ENCODE measurements at places on chromosomes 13 and 19.

- DNase-seq, result peak; percentile 74
These were observed 17.5 kb upstream of the ZNF492 start for GRCh38 chr19:22616659-22617058.

- no peak for DNase-seq
These were observed 131.2 kb downstream of the RXFP2 start for GRCh38 chr13:31870511-31870910.

GRCh38 chr13:50277127-50277526 lies 261.9 kb downstream of the KCNRG start:
- no peak for DNase-seq

DNA sequence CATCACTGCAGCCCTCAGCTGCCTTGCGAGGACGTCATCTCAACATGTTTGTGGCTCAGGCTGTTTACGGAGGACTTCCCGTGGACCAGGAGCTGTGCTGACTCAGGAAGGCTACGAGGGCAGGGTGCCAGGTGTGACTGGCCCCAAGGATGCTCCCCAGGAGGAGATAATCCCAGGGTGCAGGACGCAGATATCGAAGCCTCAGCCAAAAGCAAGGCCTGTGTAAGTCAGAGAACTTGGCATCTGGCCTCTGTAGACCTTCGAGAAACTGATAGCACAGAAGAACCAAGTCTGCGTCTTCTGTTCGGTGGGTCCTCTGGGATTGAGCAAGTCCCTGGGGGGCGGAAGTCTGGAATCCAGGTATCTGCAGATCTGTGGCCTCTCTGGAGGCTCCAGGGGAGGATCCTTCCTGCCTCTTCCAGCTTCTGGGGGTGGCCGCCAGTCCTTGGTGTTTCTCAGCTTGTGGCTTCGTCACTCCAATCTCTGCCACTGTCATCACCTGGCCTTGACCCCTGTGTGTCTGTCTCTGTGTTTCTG lies 2.6 kb upstream of the DOHH start:
- no peak for DNase-seq

- DNase-seq, result peak; percentile 84
These were observed 52.5 kb upstream of the GAS6 start for GRCh38 chr13:113916330-113916815.

DNA sequence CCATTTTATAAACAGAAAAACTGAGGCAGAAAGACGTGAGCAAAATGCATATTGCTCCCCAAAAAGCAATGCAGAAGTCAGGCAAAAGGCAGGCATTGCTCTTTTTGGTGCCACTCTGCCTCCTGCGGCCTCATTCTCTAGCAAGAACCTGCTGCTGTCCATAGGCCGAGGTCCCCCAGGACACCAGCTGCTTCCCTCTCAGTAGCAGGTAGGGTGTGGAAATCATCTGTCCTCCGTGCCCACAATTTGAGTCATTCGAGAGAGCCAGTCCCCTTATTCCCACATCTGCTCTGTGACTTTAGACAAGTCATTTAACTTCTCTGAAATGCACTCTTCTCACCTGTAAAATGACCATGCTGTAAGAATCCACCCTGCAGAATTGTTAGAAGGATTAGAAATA lies 50.0 kb downstream of the TNFRSF19 start:
- no peak for DNase-seq

DNA sequence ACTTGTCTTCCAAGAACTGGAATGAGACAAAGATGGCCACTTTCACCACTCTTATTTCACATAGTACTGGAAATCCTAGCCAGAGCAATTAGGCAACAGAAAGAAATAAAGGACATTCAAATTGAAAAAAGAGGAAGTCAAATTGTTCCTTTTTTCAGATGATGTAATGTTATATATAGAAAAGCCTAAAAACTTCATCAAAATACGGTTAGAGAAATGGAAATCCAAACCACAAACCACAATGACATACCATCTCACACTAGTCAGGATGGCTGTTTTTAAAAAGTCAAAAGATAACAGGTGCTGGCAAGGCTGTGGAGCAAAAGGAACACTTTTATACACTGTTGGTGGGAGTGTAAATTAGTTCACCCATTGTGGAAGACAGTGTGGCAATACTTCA lies 113.3 kb upstream of the SPRY2 start:
- DNase-seq, result no peak

- no peak for DNase-seq
These were observed 38.8 kb downstream of the ZNF611 start for GRCh38 chr19:52695996-52696395.

DNA sequence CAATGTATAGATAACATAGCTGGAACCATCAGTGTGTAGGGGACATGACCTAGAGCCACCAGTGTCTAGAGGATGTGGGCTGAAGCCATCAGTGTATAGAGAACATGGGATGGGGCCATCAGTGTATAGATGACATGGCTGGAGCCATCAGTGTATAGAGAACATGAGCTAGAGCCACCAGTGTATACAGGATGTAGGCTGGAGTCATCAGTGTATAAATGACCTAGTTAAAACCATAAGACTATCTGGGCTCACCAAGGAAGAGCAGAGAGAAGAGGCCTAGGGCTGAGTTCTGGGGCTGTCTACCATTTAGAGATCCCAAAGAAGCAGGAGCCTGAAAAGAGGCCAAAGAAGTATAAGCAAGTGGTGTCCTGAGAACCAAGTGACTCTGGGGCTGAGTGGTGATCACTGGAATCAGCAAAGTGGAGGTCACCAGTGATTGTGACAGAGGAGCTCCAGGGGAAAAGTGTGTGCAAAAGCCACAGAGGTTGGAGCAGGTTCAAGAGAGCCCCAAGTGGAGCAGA lies 41.0 kb downstream of the RFX2 start:
- DNase-seq, result peak; percentile 25

GRCh38 chr19:4206818-4207484 lies 22.4 kb upstream of the EBI3 start:
- DNase-seq, result no peak

- no peak for DNase-seq
These were observed 142.3 kb downstream of the OXGR1 start for GRCh38 chr13:96851856-96852445.

GRCh38 chr19:19111136-19111835 lies 27.0 kb downstream of the TMEM161A start:
- DNase-seq, result no peak

- no peak for DNase-seq
These were observed 148.1 kb upstream of the ZNF536 start for GRCh38 chr19:30223866-30224688.

GRCh38 chr19:9014803-9015202 lies 4.6 kb upstream of the MUC16 start:
- no peak for DNase-seq

DNA sequence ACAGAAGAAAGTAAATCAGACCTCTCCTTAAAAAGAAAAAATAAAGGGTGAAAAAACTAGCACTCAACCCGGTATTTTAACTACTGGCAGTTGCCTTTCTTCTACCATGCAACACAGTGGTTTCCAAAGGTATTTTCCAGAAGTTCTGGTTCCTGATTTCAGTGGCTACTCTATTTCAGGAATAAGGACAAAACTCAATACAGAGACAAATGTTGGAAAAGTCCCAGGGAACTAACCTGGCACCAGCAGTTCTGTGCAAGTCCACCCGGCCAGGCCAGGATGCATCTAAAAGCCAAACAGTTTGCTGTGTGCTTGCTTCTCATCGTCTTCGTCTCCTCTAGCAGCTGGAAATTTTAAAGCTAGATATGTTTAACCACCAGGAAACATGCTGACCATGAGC lies 52.5 kb downstream of the FOXO1 start:
- DNase-seq, result no peak

GRCh38 chr13:44694842-44695241 lies 118.7 kb upstream of the TSC22D1 start:
- DNase-seq, result no peak

GRCh38 chr13:48275507-48275906 lies 28.0 kb upstream of the RB1 start:
- DNase-seq, result no peak

DNA sequence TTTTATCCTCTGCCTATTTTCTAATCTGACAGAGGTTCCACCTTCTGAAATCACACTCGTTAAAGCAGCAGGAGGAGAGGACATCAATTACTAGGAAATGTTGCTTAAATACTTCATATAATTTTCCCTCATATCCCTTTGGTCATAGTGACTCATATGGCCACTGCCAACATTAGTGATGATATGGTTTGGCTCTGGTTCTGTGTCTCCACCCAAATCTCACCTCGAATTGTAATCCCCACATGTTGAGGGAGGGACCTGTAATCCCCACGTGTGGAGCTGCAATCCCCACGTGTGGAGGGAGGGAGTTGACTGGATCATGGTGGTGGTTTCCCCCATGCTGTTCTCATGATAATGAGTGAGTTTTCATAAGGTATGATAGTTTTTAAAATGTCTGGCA lies 618.4 kb upstream of the SLITRK5 start:
- no peak for DNase-seq

DNA sequence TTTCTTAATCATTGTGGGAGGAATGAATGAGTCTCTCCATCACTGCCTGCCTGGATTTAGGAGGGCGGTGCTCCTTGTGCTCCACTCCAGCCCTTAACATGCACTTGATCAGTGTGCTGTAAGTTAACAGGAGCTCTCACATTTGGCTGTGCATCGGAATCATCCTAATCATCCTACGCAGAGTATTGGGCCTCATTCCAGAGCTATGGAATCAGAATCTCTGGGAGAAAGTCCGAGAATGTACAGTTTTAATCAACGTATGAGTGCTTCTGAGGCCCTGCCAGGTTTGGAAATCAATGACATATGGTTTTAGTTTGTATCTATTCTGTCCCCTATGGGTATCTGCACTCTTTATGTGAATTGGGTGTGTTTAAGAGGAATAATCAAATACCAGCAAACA lies 34.9 kb upstream of the DCLK1 start:
- DNase-seq, result no peak
